Adrenal gland (tissue), 19 donors: ENCODE measurements at places on chromosomes 16 and 17. TPM values are rescaled to one million over a fixed set of nuclear protein-coding genes. Genes with fewer than 3 reads are reported as not detected.

GRCh38 chr17:15662681-15663080 lies 21.4 kb downstream of the TRIM16 start:
- no peak for DNase-seq
- no peaks in the 10 kb centered on the region for H3K4me1 ChIP-seq
- H3K4me3 ChIP-seq = no peak overlapping the region
- no peak overlapping the region for H3K27ac ChIP-seq
- H3K36me3 ChIP-seq = no peaks in the 10 kb centered on the region
- no peaks in the 10 kb centered on the region for H3K27me3 ChIP-seq

GRCh38 chr17:44828919-44829522 lies 1.1 kb downstream of the GJC1 start:
- H3K36me3 ChIP-seq = no peaks in the 10 kb centered on the region
- no peak overlapping the region for H3K4me3 ChIP-seq
- DNase-seq = no peak
- no peak overlapping the region for H3K27ac ChIP-seq

DNA sequence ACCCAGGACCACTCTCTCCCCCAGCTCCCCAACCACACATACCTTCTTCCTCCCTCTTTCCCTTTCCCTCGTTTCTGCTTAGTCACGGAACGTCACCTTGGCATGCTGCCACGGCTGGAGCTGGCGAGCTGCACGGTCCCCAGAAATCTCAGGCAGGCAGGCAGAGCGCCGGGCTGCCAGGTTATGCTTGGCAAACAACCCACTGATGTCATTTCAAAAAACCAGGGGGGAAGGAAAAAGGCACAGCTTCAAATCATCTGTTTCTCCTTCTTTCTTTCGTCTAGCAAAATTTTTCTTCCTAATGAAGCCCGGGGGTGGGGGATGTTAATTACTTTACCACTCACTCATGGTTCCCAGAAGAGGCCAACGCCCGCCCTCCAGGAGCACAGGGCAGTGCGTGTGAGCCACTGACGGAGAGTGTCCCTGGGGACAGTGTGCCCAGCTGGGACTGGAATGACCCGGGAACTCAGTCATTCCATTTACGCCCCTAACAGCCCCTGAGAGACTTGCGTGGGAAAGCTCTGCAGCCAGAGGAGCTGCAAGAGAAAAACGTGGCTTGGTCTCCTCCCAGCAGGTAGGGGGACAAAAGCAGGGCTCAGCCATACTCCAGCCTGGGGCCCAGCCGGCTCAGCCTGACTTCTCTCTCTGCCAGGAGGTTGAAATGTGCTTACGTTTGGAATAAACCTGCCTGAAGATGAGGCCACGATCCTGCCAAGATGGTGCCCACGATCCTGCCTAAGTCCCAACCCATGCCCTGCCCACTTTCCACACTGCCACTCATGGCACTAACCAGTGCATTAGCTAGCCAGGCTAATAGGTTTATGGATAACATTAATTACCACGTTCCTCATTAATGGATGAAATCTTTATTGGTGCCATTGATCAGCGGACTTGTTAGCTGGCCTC lies 198.9 kb downstream of the ZFHX3 start:
- H3K27me3 ChIP-seq = no peaks in the 10 kb centered on the region
- peaks cover 50% of the 10 kb centered on the region for H3K4me1 ChIP-seq
- H3K4me3 ChIP-seq = no peak overlapping the region
- peak overlapping the region; percentile 81 for H3K27ac ChIP-seq
- peak; percentile 95 for DNase-seq

- no peak overlapping the region for H3K4me3 ChIP-seq
- peaks cover 16% of the 10 kb centered on the region for H3K4me1 ChIP-seq
- no peak for DNase-seq
- H3K27me3 ChIP-seq = no peaks in the 10 kb centered on the region
- no peaks in the 10 kb centered on the region for H3K36me3 ChIP-seq
- H3K27ac ChIP-seq = no peak overlapping the region
These were observed 22.3 kb downstream of the TCF25 start for GRCh38 chr16:89895482-89896250.

GRCh38 chr17:59432657-59433056 lies 101.2 kb downstream of the YPEL2 start:
- no peak overlapping the region for H3K4me3 ChIP-seq
- peaks cover 16% of the 10 kb centered on the region for H3K4me1 ChIP-seq
- H3K36me3 ChIP-seq = no peaks in the 10 kb centered on the region
- no peak for DNase-seq
- H3K27ac ChIP-seq = no peak overlapping the region
- no peaks in the 10 kb centered on the region for H3K27me3 ChIP-seq

DNA sequence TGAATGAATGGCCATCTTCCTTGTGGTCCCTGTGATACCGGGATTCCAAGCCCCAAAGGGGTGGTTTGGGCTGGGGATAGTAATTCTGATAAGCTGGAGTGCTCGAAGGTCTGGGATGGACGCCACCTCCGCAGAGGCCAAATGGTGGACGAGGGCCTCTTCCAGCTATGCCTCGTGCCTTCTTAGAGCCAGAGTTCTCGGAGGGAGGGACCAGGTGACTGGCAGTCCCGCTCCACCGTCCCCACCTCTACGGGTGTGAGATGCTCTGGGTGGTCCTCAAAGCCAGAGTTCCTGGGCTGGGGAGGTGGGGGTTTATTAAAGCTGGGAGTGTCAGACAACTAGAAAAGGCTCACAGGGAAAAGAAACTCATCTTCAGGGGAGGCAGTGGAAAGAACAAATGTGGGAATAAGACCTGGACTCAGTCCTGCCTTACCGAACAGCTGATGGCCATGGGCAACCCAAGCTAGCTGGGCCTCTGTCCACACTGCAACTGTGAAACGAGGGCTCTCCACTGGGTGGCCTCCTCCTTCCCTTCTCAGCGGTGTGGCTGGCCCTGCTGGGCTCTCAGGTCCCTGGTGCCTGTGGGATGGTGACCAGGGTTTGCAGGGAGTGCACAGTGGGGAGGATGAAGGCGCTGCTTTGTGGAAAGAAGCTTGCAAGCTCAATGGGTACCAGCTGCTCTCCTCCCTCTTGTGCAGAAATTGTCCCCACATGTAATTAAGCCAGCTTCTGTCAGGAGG lies 75.2 kb downstream of the N4BP1 start:
- H3K27me3 ChIP-seq = no peaks in the 10 kb centered on the region
- DNase-seq = no peak
- H3K36me3 ChIP-seq = no peaks in the 10 kb centered on the region

- peak within 1 kb of the TSS; percentile 88 for H3K4me3 ChIP-seq
- H3K4me1 ChIP-seq = peaks cover 9% of the 10 kb centered on the region
- H3K27ac ChIP-seq = peak within 1 kb of the TSS; percentile 78
- DNase-seq = peak; percentile 93
These were observed at the start of gene COPRS for GRCh38 chr17:31858642-31859486. Gene COPRS, minus strand, starts transcription at chr17:31859244. Its CDS starts 45 bp downstream, at chr17:31859199.

DNA sequence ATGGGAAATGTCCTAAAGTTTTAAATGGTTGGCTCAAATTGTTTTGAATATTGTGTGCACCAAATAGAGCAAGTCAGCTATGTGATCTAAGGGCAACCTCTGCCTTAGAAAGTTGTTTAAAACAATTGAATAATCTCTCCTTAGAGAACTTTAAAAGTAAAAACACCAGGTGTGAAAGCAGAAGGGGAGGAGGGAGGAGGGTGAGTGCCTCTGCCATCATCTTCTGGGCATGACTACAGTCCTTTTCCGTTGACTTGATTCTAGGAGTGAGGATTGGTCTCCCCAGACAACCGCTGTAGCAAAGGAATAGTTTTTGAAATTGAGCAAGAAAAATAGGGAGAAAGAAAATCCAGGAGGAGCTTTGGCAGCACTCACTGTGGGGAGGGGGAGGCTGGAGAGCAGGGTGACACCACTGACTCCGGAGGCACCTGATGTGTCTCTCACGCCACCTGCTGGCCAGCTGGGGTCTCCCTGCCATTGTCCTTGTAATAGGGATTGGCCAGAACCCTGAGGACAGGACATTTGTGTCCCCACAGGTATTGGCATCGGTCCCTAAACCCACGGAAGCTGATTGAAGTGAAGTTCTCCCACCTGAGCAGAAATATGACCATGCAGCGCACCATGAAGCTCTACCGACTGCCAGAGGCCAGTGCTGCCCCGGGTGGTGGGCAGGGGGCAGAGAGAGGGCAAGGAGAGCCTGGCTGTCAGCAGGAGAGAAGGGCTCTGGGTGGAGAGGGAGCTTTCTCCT lies 33.3 kb downstream of the PLCD3 start:
- H3K4me1 ChIP-seq = peaks cover 46% of the 10 kb centered on the region
- no peaks in the 10 kb centered on the region for H3K27me3 ChIP-seq
- peak; percentile 91 for DNase-seq
- H3K4me3 ChIP-seq = no peak overlapping the region

GRCh38 chr16:10878644-10879501 lies 1.9 kb downstream of the CIITA start:
- peaks cover 8% of the 10 kb centered on the region for H3K4me1 ChIP-seq
- H3K36me3 ChIP-seq = no peaks in the 10 kb centered on the region
- H3K4me3 ChIP-seq = peak overlapping the region; percentile 74
- H3K27ac ChIP-seq = no peak overlapping the region
- DNase-seq = peak; percentile 62

DNA sequence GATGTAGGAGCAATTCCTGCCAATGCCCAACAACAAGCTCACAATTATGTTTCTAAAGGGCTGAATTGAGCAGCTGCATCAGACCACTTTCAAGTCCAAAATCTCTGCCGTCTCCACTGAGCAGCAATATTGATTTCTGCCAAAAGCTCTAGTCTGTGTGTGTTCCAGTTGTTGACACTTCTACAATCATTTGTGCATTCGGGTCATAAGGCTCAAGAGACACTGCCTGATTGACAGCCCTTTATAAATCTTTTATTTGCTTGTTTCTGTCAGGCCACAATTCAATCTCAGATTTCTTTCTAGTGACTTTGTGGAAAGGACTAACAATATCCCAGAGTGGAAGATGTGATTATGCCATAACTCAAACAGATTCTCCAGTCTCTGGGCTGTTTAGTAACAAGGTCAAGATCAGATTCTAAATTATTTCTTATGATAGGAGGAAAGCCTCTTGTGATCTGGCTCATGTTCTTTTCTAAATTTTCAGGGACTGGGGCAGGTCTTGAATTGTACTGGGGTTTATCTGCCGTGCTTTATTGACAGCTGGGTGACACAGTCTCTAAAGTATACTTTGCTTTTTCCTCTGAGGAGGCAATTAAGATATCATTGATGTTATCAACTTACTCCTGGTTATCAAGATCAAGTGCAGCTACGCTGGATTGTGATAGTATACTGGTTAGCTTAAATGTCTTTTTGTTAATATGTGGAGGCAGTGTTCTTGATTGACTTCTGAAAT lies 377.1 kb downstream of the CNTNAP4 start:
- no peak for DNase-seq
- H3K36me3 ChIP-seq = no peaks in the 10 kb centered on the region
- no peak overlapping the region for H3K4me3 ChIP-seq
- no peak overlapping the region for H3K27ac ChIP-seq
- H3K4me1 ChIP-seq = no peaks in the 10 kb centered on the region

GRCh38 chr16:704552-705380 lies 835 bp downstream of the FBXL16 start:
- no peak overlapping the region for H3K4me3 ChIP-seq
- no peak for DNase-seq
- peaks cover 4% of the 10 kb centered on the region for H3K4me1 ChIP-seq
- H3K27me3 ChIP-seq = peaks cover 69% of the 10 kb centered on the region
- H3K36me3 ChIP-seq = no peaks in the 10 kb centered on the region

DNA sequence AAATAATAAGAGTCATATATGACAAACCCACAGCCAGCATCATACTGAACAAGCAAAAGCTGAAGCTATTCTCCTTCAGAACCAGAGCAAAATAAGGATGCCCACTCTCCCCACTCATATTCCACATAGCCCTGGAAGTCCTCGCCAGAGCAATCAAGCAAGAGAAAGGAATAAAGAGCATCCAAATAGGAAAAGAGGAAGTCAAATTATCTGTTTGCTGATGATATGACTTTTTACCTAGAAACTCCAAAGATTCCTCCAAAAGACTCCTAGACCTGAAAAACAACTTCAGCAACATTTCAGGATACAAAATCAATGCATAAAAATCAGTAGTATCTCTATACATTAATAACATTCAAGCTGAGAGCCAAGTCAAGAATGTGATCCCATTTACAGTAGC lies 217.5 kb downstream of the ABCC12 start:
- H3K4me3 ChIP-seq = no peak overlapping the region
- no peak for DNase-seq
- H3K36me3 ChIP-seq = no peaks in the 10 kb centered on the region
- no peaks in the 10 kb centered on the region for H3K27me3 ChIP-seq
- H3K4me1 ChIP-seq = no peaks in the 10 kb centered on the region

GRCh38 chr17:17151541-17151940 lies 54.6 kb downstream of the PLD6 start:
- peaks cover 14% of the 10 kb centered on the region for H3K4me1 ChIP-seq
- DNase-seq = no peak
- peak overlapping the region; percentile 47 for H3K27ac ChIP-seq
- no peaks in the 10 kb centered on the region for H3K27me3 ChIP-seq
- H3K36me3 ChIP-seq = no peaks in the 10 kb centered on the region

GRCh38 chr17:40110026-40110845 lies 9.8 kb upstream of the NR1D1 start:
- no peaks in the 10 kb centered on the region for H3K36me3 ChIP-seq
- H3K4me1 ChIP-seq = peaks cover 78% of the 10 kb centered on the region
- no peaks in the 10 kb centered on the region for H3K27me3 ChIP-seq
- DNase-seq = peak; percentile 66

DNA sequence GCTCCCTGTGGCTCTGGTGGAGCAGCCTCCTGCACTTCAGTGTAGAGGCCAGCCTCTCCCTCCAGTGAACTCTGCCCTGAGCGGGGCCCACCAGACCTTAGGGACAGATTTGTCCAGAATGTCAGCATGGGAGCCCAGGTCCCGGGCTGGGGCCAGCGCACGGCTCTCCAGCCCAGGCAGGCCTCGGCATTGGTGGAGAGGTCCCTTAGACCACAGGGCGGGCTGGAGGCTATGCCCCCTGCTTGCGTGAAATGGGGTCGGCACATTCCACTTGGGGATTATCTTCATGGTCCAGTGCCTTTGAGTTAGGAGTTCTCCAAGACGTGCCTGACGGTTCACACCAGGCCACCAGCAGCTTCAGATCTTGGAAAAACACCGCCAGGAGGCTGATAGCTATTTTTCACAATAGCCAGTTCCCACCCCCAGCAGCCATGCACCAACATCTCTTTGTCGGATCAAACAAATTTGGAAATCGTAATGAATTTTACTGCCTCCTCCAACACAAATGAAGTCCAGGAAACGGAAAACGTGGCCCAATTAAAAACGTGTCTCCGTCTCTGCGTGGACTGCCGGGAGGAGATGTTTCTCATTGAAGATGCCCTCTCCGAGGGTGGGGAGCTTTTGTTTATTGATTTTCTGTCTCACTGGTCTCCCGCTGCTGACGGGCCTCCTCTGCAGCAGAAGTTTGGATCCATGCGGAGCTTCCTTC lies 110.0 kb upstream of the CIBAR2 start:
- peaks cover 17% of the 10 kb centered on the region for H3K4me1 ChIP-seq
- no peak for DNase-seq
- H3K27ac ChIP-seq = no peak overlapping the region

The ACSM2A gene
- not detected for total RNA-seq

The ITGA3 gene
- total RNA-seq = 133 TPM

The KAT8 gene
- 61.8 TPM for total RNA-seq

The KRT33B gene
- not detected for total RNA-seq

The TSNAXIP1 gene
- 1.7 TPM for total RNA-seq

The MYH2 gene
- not detected for total RNA-seq

The COX6A2 gene
- not detected for total RNA-seq

The CACNG5 gene
- not detected for total RNA-seq

The PRSS36 gene
- total RNA-seq = 4.5 TPM

The SAMD14 gene
- 1.3 TPM for total RNA-seq
